Heart right ventricle (tissue), 16 donors: ENCODE measurements at places on chromosomes 2 and 18.

- no peak for DNase-seq
Observed at GRCh38 chr2:215283221-215283620, 28.6 kb upstream of the ATIC start.

GRCh38 chr2:210493528-210493927, 17.0 kb upstream of the LANCL1 start:
- DNase-seq = no peak

DNA sequence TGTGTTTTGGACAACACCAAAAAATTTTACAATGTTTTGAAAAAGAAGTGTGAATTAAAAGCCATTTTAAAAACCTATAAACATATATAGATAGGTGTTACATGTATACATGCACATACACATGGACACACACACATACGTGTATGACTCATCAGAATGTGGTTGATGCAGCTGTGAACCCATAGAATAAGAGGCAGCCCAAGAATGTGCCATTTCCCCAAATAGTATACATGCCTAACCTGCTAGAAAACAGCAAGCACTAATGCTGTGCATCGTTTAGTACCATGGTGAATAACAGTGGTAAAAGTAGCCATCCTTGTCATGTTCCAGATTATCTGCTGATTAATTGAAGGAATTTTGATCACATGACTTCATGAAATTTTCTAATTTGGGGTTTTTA, 149.0 kb downstream of the DSEL start:
- DNase-seq = no peak

DNA sequence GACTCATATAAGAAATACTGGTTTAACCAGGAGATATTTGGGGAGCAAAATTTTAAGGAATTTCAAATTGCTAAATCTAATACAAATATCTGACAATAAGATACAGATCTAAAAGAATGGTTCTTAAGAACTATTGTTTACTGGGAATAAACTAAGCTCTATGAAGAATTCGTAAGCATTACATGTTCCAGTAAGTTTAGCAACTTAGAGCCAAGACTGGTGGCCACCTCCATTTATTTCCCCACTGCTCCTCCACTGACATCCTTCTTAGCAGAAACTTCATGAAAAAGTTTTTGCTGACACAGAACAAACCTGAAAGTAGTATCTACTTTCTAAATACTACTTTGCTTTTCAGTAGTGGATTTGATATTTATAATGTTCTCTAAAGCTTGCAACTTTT, 83.0 kb downstream of the ACSL3 start:
- no peak for DNase-seq

- DNase-seq = no peak
Observed at GRCh38 chr2:241595600-241596140, 37.1 kb downstream of the BOK start.

DNA sequence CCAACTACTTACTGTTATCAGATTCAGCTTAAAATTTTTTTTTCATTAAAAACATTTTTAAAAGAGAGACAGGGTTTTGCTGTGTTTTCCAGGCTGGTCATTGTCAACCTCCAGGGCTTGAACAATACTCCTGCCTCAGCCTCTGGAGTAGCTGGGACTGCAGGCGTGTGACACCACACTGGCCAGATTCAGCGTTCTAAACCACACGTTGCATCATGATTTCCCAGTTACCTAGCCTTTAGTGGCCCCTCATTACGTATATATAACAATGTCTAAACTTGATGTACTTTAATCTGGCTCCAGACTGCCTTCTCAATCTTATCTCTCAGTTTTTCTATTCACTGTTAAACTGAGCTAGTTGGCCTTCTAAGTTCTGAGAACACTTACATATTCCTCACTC, 89.6 kb downstream of the COMMD1 start:
- no peak for DNase-seq

GRCh38 chr2:177155631-177156030, 57.0 kb upstream of the HNRNPA3 start:
- no peak for DNase-seq

GRCh38 chr18:47175283-47175897, 774 bp downstream of the IER3IP1 start:
- no peak for DNase-seq

- DNase-seq = no peak
Observed at GRCh38 chr2:75317802-75318201, 118.5 kb upstream of the TACR1 start.

DNA sequence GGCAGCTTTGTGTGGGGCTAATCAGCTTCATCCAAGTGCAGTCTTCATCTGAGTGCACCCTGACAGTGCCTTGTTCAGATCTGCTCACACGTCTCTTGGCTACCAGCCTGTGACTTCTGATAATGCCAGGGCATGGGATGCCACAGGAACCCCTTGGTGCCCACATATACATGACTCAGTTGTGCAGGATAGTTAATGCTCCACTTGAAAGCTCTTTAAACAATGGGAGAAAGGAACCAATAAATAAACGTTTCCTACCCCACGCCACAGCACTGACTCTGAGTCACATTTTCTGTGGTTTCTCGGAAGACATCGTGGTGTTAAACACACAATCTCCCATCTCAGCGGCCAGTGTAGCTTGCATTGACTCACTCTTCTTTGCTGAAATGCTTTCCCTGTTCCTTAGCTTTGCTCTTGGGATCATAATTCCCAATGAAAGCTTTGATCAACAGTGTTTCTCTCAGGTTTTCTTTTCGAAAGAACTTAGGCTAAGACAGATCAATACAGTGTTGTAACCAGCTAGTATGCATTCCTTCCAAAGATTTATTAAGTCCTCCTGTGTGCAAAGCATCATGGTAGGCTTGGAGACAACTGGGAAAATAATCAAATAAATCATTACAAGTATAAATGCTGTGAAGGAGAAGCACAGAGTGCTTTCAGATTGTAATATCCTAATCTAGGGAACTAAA, 142.0 kb downstream of the COPS8 start:
- no peak for DNase-seq

- DNase-seq = no peak
Observed at GRCh38 chr2:61419129-61419528, 51.8 kb downstream of the USP34 start.

- no peak for DNase-seq
Observed at GRCh38 chr2:211867845-211868451, 670.7 kb downstream of the ERBB4 start.

GRCh38 chr2:110904116-110904778, 171.9 kb downstream of the ACOXL start:
- DNase-seq = no peak

GRCh38 chr18:9762526-9762925, 54.4 kb downstream of the RAB31 start:
- no peak for DNase-seq

- no peak for DNase-seq
Observed at GRCh38 chr2:189803431-189803830, 19.2 kb downstream of the PMS1 start.

DNA sequence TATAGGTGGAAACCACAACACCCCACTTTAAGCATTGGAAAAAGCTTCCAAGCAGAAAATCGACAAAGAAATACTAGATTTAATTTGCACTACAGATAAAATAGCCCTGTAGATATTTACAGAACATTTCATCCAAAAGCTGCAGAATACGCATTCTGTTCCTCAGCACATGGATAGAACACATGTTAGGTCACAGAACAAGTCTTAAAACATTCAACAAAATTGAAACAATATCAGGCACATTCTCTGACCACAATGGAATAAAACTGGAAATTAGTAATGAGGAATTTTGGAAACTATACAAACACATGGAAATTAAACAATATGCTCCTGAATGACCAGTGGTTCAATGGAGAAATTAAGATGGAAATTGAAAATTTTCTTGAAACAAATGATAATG, 27.8 kb upstream of the XDH start:
- DNase-seq = no peak

DNA sequence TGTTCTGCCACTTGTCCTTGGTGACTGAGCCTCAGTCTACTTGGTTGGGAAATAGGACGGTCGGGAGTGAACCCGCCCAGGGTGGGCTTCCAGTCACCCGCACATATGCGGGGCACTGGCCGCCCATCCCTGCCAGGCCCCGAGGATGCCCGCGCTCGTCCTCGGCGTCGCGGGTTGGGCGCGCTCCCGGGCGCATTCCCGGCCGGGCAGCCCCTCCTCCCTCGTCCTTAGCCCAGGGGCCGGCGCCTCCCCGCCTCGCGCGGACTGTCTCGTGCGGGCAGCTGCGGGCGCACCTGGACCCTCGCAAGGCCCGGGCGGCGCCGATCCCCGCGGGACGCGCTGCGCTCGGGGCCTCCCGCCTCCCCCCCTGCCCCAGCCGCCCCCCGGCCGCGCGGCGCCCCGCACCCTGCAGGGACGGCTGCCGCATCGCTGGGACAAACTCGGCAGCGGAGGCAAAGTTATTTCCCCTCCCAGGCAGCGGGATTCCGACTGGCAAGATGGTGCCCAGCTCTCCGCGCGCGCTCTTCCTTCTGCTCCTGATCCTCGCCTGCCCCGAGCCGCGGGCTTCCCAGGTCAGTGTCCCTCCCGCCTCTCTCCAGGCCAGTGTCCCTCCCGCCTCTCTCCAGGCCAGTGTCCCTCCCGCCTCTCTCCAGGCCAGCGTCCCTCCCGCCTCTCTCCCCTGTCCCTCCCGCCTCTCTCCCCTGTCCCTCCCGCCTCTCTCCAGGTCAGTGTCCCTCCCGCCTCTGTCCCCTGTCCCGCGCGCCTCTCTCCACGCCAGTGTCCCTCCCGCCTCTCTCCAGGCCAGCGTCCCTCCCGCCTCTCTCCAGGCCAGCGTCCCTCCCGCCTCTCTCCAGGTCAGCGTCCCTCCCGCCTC, at the start of gene FBLN7:
Gene FBLN7 (plus strand): TSS at position 227 of the 874 bp plus-strand sequence. CDS start 271 bp downstream, at position 498.
- peak; percentile 33 for DNase-seq

DNA sequence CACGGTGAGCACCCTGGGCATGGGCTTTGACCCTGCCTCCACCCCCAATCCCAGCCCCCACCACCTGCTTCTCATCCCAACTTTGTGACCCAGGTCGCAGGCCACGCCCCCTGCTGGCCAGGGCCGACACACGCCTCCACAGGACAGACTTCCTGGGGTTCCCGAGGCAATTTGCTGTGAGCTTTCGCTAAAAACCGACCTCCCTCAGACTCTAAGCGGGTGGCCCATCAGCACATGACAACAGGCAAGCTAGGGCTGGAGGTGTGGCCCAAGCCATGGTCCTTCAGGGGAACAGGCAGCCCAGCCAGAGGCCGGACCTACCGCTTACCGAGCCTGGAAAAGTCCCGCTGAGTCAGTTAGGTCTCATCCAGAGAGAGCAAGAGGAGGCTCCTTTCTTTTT, 31.9 kb downstream of the C1QL2 start:
- no peak for DNase-seq

DNA sequence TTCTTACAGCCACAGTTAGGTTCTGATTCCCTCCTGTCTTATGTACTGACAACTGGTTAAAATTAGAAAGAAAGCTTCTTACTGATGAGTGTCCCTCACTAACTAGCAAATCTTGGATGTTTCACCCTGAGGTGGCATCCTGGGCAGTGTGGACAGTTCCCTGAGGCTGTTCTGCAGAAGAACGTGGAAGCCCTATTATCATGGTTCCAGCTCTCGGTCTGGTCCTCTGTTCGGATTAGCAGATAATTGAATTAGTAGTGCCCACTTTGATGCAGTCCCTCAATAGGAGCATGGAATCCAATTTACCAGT, 381.7 kb upstream of the NT5C1B start:
- DNase-seq = no peak

DNA sequence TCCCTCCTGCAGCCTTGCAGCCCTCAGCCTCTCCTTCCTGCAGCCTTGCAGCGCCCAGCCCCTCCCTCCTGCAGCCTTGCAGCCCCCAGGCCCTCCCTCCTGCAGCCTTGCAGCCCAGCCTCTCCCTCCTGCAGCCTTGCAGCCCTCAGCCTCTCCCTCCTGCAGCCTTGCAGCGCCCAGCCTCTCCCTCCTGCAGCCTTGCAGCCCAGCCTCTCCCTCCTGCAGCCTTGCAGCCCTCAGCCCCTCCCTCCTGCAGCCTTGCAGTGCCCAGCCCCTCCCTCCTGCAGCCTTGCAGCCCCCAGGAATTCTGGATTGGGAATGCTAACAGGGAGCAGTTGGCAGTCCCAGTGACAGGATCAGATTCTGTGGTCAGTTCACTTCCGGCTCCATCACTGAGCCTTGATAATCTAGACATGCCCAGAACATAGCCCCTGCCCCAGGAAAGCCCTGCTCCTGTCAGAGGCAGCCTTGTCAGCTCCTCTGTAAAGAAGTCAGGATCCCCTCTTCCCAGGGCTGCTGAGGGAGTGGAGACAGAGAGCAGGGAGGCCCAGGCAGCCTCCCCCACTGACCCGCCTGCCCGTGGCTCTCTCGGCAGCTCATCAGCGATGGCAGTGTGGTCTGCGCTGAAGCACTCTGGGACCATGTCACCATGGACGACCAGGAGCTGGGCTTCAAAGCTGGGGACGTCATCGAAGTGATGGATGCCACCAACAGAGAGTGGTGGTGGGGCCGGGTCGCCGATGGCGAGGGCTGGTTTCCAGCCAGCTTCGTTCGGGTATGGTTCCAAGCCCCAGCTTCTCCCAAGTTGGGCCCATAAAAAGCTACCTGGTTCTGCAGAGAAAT, 54.8 kb downstream of the FAM168B start:
- no peak for DNase-seq

GRCh38 chr18:77012806-77013541, 119.6 kb downstream of the MBP start:
- no peak for DNase-seq

GRCh38 chr2:24652265-24653182, 140.7 kb downstream of the PTRHD1 start:
- no peak for DNase-seq

GRCh38 chr18:48922801-48923730, 27.7 kb downstream of the SMAD7 start:
- peak; percentile 62 for DNase-seq

DNA sequence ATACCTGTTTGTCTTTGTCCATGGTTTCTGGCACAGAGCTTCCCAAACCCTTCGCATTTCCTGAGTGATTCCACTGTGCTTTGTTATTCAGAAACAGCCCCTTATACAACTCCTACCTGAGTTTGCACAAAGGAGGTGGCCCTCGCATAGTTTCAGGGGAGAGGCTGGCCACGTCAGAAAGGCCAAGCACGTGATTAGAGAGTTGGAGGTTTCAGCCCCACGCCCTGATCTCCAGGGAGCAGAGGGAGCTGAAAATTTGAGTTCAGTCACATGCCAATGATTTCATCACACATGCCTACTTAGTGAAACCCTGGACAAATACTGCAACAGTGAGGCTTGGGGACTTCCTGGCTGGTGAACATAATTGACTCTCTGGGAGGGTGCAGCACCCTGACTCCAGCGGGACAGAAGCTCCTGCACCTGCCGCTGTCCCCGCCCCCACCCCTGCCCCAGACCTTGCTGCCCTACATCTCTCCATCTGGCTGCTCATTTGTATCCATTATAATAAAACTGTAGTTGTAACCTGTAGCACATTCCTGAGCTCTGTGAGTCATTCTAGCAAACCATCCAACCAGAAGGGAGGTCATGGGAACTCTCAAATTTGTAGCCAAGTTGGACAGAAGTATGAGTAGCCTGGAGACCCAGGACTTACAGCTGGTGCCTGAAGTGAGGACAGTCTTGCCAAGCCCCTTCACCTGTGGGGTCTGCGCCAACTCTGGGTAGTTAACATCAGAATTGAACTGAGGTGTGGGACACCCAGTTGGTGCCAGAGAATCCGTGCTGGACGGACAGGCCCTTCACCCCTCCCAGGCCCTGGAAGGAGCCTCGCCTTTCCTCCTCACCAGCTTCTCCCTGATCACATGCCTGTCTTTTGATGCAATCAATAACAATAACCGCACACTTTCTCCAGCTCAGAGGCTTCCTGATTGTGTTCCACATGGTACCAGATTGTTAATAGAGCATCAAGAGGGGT, 224.3 kb downstream of the ANAPC1 start:
- DNase-seq = peak; percentile 33
